ENCODE measurements at places on chromosomes 12 and 14.

GRCh38 chr12:119322301-119322723 lies 12.2 kb upstream of the CCDC60 start:
- DNase-seq, result no peak

DNA sequence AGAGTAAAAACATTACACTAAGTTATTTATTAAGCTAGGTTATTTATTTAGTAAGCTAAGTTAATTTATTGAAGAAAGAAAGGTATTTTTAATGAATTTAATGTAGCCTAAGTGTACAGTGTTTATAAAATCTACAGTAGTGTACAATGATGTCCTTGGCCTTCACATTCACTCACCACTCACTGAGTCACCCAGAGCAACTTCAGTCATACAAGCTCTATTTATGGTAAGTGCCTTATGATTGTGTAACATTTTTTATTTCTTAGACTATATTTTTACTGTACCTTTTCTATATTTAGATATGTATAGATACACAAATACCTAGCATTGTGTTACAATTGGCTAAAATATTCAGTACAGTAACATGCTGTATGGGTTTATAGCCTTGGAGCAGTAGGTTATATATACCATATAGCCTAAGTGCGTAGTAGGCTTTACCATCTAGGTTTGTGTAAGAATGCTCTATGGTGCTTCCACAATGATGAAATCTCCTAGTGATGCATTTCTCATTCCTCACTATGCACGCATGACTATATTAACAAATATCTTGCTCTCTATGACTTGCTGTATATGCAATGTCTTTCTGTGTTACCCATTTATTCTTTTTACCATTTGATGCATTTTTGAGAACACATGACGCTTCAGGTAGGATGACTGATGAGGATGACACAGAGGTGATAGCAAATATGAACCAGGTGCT lies 309.6 kb upstream of the ATXN7L3B start:
- no peak for DNase-seq

GRCh38 chr12:40569626-40570179 lies 122.5 kb upstream of the CNTN1 start:
- peak; percentile 45 for DNase-seq

GRCh38 chr12:27424631-27425230 lies 21.8 kb upstream of the SMCO2 start:
- DNase-seq, result peak; percentile 81

DNA sequence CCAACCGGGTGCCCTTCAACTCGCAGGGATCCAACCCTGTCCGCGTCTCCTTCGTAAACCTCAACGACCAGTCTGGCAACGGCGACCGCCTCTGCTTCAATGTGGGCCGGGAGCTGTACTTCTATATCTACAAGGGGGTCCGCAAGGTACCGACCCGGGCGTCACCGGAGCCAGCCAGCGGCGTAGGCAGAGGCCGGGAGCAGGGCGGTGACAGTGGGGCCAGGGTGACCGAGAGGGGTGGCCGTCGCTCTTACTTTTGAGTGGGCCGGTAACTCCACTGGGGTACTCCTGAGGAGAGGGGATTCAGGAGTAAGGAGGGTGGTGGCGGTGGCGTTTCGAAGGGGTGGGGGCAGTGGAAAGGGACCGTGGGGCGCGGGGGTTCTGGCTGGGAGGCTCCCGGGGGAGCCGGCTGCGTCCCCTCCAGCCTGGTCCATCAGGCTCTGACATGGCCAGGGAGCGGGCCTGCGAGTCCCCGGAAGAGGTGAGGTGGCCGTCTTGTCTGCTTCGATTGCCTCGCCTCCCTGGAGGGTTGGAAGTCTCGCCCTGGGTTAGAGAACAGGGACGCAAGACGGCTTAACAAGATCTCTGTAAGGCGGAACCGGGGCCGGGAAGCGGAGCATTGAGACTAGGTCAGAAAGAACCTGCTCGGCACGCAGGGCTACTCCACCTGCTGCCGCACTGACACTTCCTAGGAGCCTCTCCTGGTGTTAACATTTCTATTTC lies 491 bp downstream of the WDR20 start:
- DNase-seq, result peak; percentile 69

GRCh38 chr12:58703866-58704265 lies 216.4 kb downstream of the LRIG3 start:
- peak; percentile 14 for DNase-seq

DNA sequence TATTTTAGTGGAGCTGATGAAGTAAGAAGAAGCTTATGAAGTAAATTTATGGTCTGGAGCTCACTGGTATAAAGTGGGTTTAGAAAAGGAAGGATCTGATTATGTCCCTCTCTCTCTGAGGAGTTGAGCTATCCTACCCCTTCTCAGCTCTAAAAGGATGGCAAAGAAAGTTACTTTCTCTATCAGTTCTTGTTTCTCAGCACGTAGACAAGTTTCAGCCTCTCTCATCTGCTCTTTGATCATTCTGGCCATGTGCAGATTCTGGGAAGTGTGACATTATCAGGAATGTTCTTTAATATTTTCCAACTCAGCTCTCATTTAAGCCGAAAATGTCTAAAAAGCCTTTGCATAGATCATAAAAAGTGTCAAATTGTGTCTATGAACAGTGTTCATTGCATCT lies 5.8 kb upstream of the EGLN3 start:
- no peak for DNase-seq

- no peak for DNase-seq
Measured at GRCh38 chr14:28321475-28322244, 444.9 kb upstream of the FOXG1 start.

DNA sequence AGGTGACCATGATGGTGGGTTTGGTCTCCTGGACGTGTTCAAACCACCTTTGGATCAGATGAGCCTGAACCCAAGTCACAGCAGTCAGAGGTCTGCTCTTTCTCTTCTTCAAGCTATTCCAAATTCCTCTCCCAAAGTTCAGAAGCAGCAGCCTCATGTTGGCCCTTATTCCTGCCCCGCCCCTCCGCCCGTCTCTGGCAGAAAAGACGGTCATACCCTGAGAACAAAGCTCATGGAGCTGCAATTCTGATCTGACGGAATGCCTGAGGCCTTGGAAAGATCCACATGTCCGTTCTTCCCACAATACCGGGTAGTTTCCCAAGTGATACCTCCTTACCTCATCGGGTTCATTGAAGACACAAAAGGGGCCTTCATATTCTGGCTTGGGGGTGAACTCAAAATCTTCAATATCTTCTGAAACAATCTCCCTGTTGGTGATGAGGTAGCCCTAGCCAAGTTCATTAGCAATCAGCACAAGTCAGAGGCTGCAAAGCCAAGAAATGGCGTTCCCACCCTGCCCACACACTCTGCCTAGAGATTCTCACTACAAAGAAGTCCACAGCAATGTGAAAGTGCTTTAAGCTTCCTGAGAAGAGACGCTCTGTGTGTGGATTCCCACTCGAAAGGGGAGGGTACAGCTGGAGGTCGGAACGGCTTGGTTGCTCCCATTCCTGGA lies 11.2 kb downstream of the POLE start:
- no peak for DNase-seq

DNA sequence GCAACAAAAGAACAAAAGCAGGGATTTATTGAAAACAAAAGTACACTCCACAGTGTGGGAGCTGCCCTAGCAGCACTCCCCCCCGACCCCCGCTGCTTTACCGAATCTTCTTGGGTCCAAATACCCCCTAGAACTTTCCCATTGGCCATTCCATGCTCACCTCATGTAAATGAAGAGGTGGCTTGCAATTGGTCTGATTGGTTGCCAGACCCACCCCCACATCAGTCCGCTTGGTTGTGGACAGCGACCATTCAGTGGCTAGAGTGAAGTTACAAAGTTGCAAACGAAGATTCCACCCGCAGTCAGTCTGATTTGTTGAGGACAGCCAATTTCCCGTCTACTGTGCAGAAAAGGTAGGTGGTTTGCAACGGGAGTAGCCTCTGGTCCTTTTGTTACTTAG lies 3.9 kb downstream of the STYX start:
- no peak for DNase-seq

GRCh38 chr12:128872303-128872702 lies 19.0 kb downstream of the GLT1D1 start:
- no peak for DNase-seq

- no peak for DNase-seq
Measured at GRCh38 chr12:127560041-127560478, 706.9 kb upstream of the TMEM132C start.

- DNase-seq, result peak; percentile 34
Measured at GRCh38 chr12:53005215-53005985, 856 bp upstream of the EIF4B start.

DNA sequence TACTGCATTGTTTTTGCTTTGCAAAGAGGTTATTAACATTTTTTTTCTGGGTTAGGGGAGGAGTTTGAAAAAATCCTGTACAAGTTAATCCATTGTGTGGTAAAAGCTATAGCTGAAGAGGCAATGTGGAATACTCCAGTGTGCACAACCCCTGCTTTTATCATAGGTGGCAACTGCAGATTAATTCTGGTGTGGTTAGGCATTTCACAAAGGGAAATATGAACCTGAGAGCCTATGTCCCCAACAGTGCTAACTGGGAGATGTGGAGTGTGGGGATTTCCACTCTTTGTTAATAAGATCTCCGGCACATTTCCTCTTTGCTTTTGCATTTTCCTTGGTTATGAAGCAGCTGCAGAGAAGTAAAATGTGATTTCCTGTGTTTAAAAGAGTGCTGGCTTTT lies 33.6 kb downstream of the PRORP start:
- peak; percentile 40 for DNase-seq

DNA sequence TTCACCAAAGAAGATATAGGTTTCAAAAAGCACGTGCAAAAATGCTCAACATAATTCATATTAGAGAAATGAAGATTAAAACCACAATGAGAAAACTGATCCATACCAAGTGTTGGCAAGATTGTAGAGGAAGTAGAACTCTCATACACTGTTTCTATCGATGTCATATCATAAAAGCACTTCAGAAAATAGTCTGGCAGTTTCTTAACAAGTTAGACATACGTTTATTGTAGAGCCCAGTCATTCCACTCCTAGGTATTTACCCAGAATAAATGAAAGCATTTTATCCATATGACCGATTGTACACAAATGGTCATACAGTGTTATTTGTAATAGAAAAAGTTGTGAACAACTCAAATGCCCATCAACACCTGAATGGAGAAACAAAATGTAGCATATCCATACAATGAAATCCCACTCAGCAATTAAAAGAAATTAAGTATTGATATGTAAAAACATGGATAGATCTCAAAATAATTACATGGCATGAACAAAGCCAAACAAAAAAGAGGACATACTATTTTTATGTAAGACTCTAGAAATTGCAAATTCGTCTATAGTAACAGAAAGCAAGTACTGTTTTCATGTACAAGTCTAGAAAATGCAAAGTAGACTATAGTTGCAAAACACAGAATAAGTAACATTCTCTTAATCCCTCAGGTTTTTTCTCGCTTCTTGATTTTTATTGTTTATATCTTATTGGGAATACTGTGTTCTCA lies 41.0 kb downstream of the USP15 start:
- DNase-seq, result no peak

GRCh38 chr12:24996102-24996797 lies 47.3 kb upstream of the BCAT1 start:
- DNase-seq, result no peak

- DNase-seq, result no peak
Measured at GRCh38 chr14:54138024-54138353, 181.4 kb upstream of the BMP4 start.

DNA sequence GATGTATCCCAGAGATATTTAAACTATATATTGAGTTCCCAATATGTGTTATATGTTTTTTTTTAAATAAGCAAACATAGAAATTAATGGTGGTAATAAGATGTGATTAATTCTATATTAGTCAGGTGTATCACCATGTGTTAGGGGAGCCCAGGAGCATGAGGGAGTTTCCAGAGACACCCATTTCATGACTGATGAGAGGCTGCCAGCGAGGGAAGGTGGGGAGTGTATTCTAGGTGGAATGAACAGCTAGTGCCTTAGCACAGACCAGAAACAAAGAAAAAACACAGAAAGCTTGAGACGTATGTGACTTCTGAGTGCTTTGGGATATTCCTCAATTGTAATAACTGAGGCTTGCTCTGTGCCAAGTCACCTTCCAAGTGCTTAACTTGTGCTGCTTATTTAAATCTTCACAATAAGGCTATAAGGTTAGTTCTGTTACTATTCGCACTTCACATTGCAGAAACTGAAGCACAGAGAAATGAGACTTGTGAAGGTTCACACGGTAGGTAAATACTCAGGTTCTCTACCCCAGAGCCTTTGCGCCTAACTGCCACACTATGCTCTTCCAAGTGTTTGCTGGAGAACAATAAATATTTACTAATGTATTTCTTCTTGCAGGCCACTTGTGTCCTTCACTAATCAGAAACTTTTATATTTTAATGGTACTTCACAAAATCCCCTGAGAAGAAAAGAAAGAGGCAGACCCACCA lies 17.9 kb upstream of the MGP start:
- no peak for DNase-seq

- DNase-seq, result peak; percentile 21
Measured at GRCh38 chr12:31482816-31483215, 108.1 kb downstream of the DENND5B start.

- DNase-seq, result no peak
Measured at GRCh38 chr12:111600205-111600642, 1.1 kb upstream of the ATXN2 start.

DNA sequence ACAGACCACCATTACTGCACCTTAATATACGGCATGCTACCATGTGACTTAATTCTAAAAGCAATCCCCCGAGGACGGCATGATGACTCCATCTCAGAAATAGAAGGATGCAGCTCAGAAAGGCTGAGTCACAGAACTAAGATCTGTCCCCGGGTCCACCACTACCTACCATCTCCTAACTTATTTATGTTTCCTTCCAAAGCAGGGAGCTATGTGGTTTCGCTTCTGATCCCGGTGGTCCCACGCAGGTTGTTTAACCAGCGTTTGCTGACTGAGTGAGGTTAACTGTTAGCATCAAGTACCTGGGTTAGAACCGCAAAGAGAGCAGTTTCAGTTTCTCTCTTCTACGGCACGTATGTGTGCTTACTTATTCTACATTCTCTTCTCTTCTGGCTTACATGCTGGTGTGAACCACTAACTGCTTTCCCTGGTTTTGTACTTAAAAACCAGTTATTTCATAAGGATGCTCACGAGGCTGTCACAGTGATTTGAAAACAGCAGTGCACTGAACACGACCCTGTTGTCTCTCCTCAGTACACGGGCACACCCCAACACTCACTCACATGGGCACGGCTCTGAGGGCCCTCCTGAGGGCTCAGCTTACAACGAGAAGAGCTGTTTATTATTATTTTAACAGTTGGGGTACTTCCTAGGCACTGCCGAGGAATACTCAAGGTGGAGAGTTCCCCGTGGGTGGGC lies 66.7 kb downstream of the CCDC88C start:
- DNase-seq, result no peak

- peak; percentile 28 for DNase-seq
Measured at GRCh38 chr14:52891800-52892199, 59.0 kb downstream of the FERMT2 start.

GRCh38 chr12:47234576-47235141 lies 154.9 kb upstream of the AMIGO2 start:
- no peak for DNase-seq

GRCh38 chr12:33423706-33424105 lies 15.9 kb downstream of the SYT10 start:
- no peak for DNase-seq

DNA sequence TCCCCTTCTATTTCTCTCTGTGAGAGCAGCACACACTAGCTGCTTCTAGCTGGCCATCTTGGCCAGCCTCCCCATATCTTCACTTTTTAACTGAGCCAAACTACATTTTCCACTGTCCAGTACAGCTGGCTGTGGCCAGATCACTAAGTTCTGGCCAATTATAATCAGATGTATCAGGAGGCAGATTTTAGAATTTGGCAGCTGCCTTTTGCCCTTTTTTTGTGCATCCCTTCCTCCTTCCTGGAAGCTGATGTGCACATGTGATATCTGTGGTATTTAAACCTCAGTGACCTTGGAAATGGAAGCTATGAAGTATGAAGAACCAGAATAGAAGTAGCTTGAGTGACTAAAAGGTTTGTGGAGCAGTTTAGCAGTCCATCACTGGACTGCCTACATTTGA lies 49.8 kb upstream of the ANO6 start:
- DNase-seq, result no peak
